ENCODE measurements at places on chromosomes 2 and 18.
A peak's percentile ranks its signal among the peaks of the same experiment; 100 is the strongest.

GRCh38 chr18:49980896-49981295, 167.6 kb upstream of the ACAA2 start:
- no peak for DNase-seq

DNA sequence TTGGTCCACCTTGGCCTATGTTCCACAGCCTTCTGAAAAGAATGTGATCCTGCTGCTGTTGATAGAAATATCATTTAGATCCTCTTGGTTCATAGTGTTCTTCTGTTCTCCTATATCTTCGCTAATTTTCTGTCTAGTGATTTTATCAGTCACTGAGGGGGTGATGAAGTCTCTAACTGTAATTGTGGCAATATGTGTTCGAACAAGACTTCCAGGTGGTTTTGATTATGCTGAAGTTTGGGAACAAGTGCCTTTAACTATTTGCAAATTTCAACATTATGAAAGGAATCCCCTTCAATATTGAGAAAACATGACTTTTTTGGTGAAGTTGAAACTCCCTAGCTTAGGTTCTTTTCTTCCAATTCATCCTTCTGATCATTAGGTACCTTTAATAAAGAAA, 140.4 kb downstream of the MTX2 start:
- DNase-seq, result no peak

- peak; percentile 82 for DNase-seq
Observed at GRCh38 chr2:225002039-225002655, 40.1 kb downstream of the DOCK10 start.

DNA sequence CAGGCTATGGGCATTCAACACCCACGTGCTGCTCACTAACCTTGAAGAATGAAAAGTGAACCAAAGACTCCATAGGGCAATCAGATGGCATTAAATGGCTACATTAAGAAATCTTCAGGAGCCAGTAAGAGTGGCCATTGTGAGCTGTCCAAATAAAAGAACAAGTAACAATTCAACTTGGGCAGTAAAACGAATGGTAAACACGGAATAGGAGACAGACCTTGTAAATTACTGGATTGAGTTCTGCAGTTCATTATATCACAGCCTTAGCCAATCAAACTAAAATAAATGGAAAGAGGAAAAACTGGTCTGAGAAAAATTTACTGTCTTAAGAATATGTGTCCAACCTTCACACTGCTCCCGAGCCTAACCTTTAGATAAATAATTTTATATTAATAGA, 306.5 kb upstream of the ZNF521 start:
- DNase-seq, result no peak

DNA sequence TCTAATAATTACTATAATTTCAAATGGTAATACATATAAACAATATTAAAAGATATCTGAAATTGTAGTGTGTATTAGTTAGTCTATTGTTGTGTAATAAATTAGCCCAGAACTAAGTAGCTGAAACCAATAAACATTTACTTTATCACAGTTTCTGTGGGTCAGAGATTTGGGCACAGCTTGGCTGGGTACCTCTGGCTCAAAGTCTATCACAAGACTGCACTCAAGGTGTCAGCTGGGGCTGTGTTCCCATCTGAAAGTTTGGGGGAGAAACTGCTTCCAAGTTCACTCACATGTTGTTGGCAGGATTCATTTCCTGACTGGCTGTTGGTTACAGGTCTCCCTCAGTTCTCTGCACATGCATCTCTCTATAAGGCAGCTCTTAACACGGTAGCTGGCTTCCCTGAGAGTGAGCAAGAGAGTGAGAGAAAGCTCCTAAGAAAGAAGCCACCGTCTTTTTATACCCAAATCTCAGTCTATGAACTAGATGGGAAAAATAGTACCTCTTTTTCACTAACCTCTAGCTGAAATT, 25.6 kb upstream of the WIPF1 start:
- no peak for DNase-seq

Data from CD4-positive, alpha-beta T cell treated with Interleukin-17A for 1 hour (primary cell).